ENCODE measurements at places on chromosomes 12 and 14.
A peak's percentile ranks its signal among the peaks of the same experiment; 100 is the strongest.

- no peak for DNase-seq
Observed at GRCh38 chr12:56644654-56645053, 1.1 kb downstream of the ATP5F1B start.

DNA sequence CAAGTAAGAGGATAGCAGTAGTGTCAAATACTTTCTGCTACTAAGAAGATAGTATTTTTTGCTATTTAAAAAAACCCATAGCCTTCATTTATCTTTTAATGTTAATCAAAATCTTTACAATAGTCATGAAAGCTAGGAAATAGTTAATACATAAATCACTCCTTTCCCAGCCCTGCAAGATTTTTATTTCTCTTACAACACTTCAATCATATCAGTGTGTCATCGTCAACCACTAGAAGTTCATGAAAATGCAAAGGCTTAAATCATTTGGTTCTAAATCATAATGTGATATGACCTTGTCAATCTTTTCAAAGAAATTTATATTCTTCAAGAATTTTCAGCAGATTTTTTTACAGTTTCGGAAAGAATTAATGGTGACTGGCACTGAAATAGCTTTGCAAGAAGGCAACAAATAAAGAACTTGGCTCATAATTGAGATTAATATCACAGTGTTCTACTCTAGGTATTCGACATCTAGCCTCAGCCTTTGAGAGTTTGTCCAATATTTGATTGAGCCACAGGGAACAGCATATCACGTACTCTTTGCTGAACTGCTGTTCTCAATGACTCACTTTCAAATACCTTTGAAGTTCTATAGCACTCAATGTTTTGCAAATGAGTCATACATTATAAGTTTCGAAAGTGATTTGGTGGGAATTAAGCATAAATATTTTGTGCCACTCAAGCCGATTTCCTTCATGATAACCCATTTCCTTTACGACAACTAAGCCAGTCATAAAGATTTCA is 384.0 kb upstream of the FOXG1 start:
- no peak for DNase-seq

- no peak for DNase-seq
Observed at GRCh38 chr14:102389246-102389645, 26.5 kb downstream of the TECPR2 start.

- no peak for DNase-seq
Observed at GRCh38 chr14:68208218-68208617, 388.6 kb downstream of the RAD51B start.

GRCh38 chr12:112198120-112198733 is 72.9 kb downstream of the TRAFD1 start:
- DNase-seq: peak; percentile 5

- no peak for DNase-seq
Observed at GRCh38 chr12:7917392-7918267, 18.4 kb downstream of the SLC2A3 start.

- DNase-seq: peak; percentile 25
Observed at GRCh38 chr14:76767681-76768656, 6.7 kb downstream of the VASH1 start.

- no peak for DNase-seq
Observed at GRCh38 chr12:93894391-93895088, 217.4 kb downstream of the CRADD start.

- DNase-seq: no peak
Observed at GRCh38 chr14:96108061-96108795, 69.1 kb downstream of the C14orf132 start.

- DNase-seq: no peak
Observed at GRCh38 chr12:80234667-80235066, 135.3 kb downstream of the OTOGL start.

DNA sequence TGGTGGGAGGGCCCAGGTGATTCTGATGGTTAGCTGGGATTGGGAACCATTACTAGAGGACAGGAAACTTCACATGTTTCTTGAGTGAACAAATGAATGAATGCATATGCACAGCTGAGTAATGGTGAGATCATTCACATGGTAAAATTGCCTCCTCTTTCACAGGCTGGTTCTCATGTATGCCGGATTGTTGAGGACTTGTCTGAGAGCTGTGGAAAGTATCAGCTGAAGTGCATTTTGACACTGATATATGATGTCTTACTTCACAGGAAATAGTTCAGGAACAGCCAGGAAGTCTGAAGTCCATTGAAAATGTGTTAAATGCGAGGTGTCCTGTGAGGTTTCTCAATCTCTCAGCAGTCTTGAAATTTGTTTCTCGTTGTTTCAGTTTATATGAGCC is 77.6 kb upstream of the DACT1 start:
- DNase-seq: no peak

DNA sequence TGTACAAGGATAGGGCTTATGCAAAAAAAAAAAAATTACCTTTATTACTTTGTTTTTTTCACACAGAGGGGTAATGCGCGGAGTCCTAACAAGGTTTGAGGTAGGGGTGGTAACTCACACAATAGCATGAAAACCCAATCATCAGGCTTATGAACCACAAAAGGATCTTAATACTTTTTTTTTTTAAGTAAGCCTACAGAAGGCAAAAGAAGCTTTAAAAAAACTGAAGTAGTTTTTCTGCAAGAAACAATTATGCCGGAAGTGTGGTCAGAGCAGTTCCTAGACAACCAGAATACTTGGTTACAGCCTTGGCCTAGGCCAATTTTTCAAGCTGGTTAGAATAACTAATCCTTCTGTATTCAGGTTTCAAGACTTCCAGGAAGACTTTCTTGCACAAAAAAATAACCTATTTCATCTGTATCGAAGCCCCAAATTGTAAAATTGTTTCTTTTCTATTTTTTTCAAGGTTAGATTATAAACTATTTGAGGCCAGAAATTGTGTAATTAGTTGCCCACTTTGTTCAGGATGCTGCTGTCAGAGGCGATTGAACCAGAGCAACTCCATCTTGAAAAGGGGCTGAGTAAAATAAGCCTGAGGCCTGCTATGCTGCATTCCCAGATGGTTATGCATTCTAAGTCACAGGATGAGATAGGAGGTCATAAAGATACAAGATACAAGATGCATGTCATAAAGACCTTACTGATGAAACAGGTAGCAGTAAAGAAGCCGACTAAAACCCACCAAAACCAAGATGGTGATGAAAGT is 1.8 kb upstream of the GNS start:
- no peak for DNase-seq

Data from stimulated activated CD8-positive, alpha-beta memory T cell treated with anti-CD3 and anti-CD28 coated beads, Interleukin-7, amount 100 ng/mL, for 4 hours (primary cell).